Ascending aorta (tissue), 2 donors: ENCODE measurements at places on chromosomes 16 and 17.

- no peak for DNase-seq
Observed at GRCh38 chr17:76119409-76120371, 16.1 kb upstream of the EXOC7 start.

- DNase-seq, result no peak
Observed at GRCh38 chr16:19520861-19521331, 1.0 kb downstream of the GDE1 start.

DNA sequence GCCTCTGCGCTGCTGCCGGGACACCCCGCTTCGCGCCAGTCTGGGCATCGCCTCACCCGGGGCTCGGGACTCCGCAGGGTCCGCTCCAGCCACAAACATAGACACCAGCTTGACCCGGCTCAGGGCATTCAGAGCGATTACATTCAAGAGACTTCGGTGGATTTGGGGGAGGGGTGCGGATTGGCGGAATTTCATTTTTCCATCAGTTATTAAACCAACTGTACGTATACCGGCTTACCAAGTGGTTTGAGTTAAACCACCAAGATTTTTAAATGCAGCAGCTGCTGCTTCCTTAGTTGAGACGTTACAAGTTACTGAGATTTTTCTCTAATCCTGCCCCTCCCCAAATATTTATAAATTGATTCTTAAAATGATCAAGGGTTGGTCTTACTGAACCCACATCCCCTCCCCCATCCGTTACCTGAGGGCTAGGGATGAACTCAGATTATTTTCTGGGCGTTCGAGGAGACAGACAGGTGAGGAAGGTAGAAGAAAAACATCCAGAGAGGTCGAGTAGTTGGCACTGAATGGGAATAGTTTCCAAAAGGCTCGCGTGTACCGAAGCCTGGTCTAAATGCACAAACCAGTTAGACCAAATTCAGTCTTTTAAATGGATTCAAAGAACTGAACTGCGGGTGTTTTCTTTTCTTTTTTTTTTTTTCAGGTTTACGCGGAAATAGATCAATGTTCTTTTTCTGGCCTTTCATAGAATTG, 1.5 kb downstream of the CRHR1 start:
- no peak for DNase-seq

- no peak for DNase-seq
Observed at GRCh38 chr17:57918017-57918895, 37.0 kb downstream of the CUEDC1 start.

- DNase-seq, result no peak
Observed at GRCh38 chr17:45413498-45413923, 19.2 kb downstream of the ARHGAP27 start.

GRCh38 chr16:56800355-56800754, 64.7 kb upstream of the SLC12A3 start:
- DNase-seq, result no peak

GRCh38 chr16:54359555-54359954, 73.0 kb upstream of the IRX3 start:
- DNase-seq, result no peak

DNA sequence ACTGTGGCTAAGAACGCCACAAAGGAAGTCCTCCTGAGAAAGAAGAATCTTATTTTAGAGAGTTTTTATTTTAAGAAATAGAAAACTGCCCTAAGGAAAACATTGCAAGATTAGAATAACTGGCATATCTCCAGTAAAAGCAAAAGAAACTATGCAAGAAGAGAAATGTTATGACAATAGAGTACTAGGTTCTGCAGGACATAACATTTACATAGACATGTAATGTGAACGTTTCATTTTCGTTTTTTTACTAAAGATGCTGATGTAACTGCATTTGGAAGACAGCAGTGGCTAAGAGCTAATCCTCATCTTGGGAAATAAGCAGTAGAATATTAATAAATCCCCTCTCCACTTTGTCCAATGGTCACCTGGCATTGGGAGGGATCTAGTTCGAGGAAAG, 7.8 kb upstream of the ASGR2 start:
- no peak for DNase-seq

- DNase-seq, result no peak
Observed at GRCh38 chr17:47660064-47660492, 10.4 kb downstream of the KPNB1 start.

GRCh38 chr16:66278604-66279262, 87.8 kb upstream of the CDH5 start:
- DNase-seq, result no peak

GRCh38 chr17:66975188-66975587, 10.7 kb downstream of the CACNG4 start:
- DNase-seq, result no peak

- DNase-seq, result no peak
Observed at GRCh38 chr17:19306160-19307111, 56.1 kb downstream of the B9D1 start.

DNA sequence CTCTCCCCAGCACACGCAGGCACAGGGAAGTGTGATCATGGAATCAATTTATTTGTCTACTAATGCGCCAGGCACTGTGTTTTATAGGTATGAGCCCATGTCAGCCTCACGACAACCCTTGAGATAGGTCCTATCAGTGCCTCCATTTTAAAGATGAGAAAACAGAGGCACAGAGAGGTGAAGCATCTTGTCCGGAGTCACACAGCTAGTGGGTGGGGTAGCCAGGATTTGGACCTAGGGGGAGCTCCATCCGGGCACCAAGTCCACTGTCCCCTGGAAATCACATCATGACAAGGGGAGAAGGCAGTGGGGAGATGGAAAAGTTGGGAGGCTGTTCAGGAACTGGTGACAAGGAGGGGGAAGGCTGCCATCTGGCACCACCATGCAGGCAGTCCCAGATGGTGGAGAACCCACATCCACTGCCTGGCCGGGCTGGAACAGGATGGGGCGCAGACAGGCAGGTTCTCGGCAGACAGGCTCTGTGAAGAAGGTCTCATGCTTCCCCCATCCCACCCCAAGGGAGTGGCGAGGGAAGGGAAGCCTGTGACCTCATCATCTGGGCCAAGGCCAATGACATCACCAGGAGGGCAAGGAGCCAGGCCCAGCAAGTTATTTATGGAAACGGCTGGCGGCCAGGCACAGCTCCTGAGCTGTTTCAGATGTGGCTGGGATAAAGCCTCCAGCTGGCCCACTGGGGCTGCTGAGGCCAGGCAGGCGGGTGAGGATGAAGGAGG, 126.0 kb upstream of the SDK2 start:
- DNase-seq, result peak; percentile 92

GRCh38 chr16:31273676-31274075, 13.9 kb downstream of the ITGAM start:
- no peak for DNase-seq

GRCh38 chr16:76235426-76235825, 41.8 kb upstream of the CNTNAP4 start:
- DNase-seq, result no peak
